ENCODE measurements at places on chromosomes 3 and 15.

GRCh38 chr3:171229173-171229572, 202.7 kb upstream of the SLC2A2 start:
- no peak for DNase-seq

DNA sequence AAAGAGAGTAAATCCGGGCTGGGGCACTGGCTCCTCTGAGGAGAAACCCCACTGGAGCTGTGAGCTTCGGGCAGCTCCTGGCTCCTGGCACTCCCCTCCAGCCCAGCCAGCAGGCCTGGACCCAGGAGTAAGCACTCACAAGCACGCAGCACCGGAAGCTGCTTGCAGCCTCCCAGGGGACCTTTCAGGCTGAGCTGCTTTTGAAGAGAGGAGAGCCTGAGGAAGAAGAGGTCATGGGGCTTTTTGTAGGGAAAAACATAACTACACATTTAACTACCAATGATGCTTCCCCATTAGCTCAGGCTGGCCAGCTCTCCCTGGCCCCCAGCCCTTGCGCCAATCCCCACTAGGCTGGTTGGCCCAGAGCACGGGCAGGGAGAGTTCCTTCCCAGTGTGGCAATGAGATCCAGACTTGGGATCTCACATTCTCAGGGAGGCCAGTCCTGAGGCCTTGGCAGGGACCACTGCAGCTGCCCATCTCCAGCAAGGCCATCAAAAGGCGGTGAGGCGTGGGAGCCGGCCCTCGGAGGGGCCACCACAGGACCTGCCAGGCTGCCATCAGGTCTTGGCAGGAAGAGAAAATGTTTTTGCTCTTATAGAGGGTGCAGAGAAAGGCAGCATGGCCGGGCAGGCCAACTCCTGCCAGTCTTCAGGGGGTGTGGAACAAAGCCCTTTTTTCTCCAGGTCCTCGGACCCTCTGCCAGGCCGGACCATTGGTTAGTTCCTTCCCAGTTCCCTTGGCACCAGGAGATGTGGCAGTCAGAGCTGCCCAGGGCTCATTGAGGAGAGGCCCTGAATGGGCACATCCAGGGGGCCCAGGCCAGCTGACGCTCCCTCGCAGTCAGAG, 41.5 kb upstream of the MFGE8 start:
- DNase-seq = no peak

DNA sequence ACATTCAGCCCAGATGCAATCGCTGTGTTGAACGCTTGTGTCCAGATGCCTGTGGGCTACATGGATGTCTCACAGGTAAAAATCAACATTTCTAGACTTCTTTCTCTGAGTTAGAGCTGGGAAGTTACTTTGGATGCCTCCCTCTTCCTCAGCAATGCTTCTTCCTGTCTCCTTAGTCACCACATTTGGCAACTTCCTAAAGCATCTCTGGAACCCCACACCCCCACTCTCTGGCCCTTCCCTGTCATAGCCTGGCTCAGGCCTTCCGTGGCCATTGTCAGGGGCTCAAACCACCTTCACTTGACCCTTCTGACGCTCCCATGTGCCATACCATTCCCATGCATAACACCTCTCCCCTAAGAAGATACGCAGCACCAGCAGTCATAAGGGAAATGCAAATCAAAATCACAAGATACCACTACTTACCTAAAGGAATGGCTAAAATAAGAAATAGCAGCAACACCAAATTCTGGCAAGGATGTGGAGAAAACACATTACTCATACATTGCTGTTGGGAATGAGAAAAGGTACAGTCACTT, 21.6 kb upstream of the RGMA start:
- DNase-seq = peak; percentile 10

- DNase-seq = no peak
Measured at GRCh38 chr15:39745415-39745814, 37.2 kb downstream of the FSIP1 start.

DNA sequence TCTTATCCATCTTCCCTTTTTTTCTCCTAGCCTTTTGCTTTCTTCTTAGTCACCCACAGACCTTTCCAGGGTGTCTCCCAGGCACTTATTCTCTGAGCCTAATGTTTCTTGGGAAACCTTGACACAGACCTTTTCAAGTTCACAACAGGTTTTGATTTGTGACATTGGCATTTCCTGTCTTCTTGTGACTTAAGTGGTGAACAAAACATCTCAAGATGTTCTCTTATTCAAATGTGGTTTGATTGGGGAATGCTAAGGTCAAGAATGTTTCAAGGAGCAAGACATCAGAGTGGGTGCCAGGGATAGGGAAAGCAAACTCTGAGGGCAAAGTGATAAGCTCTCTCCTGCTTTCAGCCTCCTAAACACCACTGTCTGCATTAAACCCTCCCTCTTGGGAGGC, 68.2 kb upstream of the GSK3B start:
- DNase-seq = no peak

DNA sequence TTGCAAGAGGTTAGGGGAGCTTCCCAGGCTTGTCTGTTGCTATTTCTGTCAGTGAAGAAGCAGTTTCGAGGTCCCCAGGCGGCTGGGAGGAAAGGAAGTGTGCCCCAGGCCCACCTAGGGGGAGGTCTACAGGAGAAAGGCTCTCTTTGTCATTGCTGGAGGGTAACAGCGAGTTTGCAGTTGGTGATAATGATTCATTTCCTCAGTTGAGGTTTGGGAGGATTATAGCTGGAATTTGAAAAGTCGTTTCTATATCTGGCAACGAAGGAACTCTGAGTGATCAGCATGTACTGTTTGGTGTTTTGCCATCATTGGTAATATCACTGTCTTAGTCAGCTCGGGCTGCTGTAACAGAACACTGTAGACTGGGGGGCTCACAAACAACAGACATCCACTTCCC, 65.5 kb upstream of the UBE3A start:
- no peak for DNase-seq

DNA sequence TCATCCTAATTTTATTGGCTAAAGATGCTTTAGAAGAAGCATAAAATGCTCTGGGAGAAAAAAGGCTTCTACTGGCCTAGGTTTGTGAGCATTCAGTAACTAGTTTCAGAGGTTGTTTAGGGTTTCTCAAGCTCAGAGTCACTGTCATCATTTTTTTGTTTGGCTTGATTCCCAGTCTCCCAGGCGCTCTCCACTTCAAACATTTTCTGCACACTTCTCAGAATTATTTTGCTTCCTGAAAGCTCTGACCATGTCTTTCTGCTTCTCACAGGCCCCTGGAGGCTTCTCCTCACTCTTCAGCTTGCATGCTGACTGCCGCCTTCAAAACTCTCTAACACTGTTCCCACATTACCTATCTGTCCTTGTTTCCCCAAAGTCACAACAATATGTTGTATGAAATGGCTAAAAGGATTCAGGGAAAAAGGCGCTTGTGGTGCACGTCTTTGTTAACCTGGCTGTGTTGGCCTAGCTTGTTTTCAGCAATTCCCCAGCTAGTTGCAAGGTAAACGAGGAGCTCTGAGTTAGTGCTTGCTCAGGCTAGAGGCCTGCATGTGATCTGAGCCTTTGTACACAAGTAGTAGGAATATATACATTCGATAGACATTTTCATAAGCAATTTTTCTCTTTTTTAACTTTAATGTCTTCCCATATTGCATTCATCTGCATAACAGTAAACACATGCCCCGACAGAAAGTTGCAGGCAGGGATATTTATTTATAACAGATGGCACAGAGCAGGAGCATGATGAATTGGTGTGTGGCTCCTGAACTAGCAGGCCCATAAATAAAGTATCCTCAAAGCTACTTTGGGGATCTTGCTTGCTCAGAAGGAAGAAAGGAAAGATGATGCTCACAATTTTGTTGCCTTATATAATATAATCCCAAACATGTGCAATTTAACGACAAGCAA, 129.2 kb upstream of the DPH6 start:
- DNase-seq = no peak

DNA sequence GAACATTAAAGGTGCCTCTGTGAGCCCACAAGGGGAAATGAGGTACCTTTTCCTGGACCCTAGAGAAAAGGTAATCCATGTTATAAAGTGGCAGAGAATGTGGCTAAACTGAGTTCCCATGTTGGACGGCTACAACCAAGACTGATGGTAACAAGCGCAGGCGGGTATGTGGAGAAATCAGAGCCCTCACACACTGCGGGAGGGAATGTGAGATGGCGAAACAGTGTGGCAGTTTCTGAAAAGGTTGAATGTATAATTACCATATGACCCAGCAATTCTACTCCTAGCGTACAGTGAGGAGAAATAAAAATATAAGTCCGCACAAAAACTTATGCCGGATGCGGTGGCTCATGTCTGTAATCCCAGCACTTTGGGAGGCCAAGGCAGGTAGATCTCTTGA, 24.1 kb upstream of the SHISA5 start:
- peak; percentile 39 for DNase-seq

GRCh38 chr3:52880047-52880446, 17.3 kb downstream of the STIMATE start:
- DNase-seq = no peak

- DNase-seq = no peak
Measured at GRCh38 chr15:86773736-86774135, 694.1 kb downstream of the AGBL1 start.

GRCh38 chr3:135516143-135516542, 449.4 kb upstream of the PPP2R3A start:
- peak; percentile 7 for DNase-seq

- no peak for DNase-seq
Measured at GRCh38 chr15:70050441-70050840, 47.3 kb downstream of the TLE3 start.

DNA sequence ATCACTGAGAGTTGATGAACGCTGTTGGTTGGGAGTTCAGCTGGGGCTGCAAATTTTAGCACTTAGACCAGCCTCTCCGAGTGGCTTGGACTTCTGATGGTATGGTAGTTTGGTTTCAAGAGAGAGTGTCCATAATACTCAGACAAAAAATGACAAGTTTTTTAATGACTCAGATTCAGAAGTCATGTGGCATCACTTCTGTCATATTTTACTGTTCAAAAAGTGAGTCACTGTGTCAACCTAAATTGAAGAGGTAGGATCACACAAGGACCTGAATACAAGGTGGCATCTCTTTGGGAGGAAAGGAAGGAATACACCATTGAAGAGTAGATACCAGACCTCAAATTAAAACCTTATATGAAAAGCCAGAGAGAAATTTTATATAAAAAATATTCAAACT, 99.1 kb upstream of the CHMP2B start:
- no peak for DNase-seq

- no peak for DNase-seq
Measured at GRCh38 chr15:75145027-75145841, 56.4 kb upstream of the C15orf39 start.

- no peak for DNase-seq
Measured at GRCh38 chr3:71974786-71975185, 189.8 kb upstream of the PROK2 start.

GRCh38 chr15:84766461-84767035, 18.2 kb downstream of the ZNF592 start:
- no peak for DNase-seq

- DNase-seq = no peak
Measured at GRCh38 chr15:89499156-89499555, 2.8 kb upstream of the RHCG start.

- no peak for DNase-seq
Measured at GRCh38 chr3:139577909-139578308, 38.4 kb upstream of the RBP1 start.

DNA sequence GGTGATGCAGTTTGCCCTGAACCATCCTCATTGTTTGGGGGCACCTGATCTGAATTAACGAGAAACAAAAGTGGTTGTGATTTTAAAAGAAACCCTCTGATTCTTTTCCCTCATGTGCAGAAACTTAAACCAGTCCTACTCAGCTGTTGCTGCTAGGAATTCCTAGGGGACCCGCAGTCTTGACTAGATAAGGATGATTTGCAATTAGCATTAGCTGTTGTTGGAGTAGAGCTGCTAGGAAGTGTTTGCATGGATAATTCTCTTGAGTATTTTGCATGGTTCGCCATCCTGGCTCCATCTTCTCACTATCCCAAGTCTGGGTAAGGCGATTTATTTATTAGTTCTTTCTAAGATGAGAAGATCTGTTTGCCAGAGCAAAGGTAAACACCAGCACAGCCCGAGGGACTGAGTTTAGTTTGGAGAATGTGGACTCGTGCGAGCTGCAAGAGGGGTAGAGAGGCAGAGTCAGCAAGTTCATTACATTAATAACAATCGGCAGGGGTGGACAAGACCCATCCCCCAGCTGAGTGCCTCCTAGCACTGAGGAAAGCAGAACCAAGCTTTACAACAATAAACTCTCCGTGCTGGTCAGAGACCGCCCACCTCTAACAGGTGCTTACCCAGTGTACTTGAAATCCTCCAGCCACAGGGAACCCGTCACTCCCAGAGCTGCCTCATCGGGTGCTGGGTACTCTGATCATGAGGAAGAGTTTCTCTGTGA, 4.1 kb downstream of the FGD5 start:
- DNase-seq = peak; percentile 50

DNA sequence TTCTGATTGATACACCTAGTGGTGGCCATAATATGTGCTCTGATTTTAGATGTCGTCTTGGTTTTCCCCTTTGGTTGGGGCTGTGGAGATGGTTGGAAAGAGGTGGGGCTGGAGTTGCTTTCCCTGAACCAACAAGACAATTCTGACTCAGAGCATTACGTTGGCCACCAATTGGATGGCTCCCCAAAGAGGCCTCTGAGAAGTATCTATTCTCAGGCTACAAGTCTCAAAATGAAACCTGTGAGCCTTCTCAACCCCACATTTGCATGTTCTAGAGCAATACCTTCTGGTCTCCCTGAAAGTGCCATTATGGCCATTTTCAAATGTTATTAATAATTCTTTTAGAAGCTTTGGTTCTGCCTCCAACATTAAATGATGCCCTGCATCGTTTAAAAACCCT, 188.4 kb upstream of the WNT5A start:
- DNase-seq = no peak

- DNase-seq = no peak
Measured at GRCh38 chr15:25022233-25022632, 67.4 kb downstream of the SNRPN start.

GRCh38 chr3:197454014-197454413, 101.8 kb downstream of the BDH1 start:
- no peak for DNase-seq

DNA sequence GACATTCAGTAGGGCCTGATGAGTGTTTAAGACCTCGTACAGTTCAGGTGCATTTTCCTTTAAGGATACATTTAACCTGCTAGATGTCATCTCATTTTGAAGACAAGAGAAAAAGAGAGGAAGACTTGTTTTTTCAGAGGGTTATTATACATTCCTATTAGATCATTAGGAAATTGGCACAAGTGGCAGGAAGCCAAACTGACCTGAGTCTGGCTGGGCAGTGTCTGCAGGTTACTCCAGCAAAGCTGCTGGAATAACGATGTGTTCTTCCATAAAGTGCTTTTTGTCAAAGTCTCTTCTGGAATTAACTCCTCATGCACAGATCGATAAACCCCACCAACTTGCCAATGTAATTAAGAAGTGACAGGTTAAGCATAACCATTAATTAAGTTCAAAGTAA, 396.4 kb upstream of the TPRG1 start:
- DNase-seq = no peak

DNA sequence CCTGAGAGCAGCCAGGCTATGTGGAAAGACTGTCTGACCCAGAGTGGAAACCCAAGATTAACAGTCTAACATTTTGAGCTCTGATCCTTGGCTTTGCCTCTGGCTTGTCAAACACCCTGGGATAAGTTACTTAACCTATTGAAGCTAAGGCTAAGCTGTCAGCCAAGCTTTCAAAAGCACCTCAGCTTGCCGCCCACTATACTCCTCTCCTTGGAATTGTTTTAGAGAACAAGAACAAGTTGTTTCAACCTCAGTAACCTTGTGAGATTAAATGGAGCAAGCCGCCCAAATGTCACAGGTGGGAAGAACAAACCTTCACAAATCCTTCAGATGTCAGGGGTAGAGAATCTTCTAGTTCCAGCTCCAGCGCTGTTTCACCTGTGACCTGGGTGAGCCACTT, 235.1 kb downstream of the RYR3 start:
- no peak for DNase-seq

GRCh38 chr15:85899927-85900326, 105.2 kb upstream of the KLHL25 start:
- no peak for DNase-seq

All from suppressor macrophage treated with lipopolysaccharide for 1 hour (primary cell).